ENCODE measurements at places on chromosomes 4 and X. TPM values are rescaled to one million over a fixed set of nuclear protein-coding genes. Genes with fewer than 3 reads are reported as not detected.

Gene SRPK3
- 3.0 TPM for total RNA-seq

Gene GBA3
- total RNA-seq: not detected

Gene NPNT
- 150 TPM for total RNA-seq

Gene SPCS3
- 32.6 TPM for total RNA-seq

Gene MAGEA9B
- not detected for total RNA-seq

Gene HS6ST2
- total RNA-seq: 0.12 TPM

Gene ADGRG2
- 3.8 TPM for total RNA-seq

Gene VCX2
- total RNA-seq: not detected

Gene PPP4R3C
- total RNA-seq: not detected

Gene MTCP1
- total RNA-seq: 1.9 TPM

Gene MAGEB1
- not detected for total RNA-seq

GRCh38 chrX:130933358-130933757 lies 30.3 kb upstream of the ENOX2 start:
- ATAC-seq: no peak

DNA sequence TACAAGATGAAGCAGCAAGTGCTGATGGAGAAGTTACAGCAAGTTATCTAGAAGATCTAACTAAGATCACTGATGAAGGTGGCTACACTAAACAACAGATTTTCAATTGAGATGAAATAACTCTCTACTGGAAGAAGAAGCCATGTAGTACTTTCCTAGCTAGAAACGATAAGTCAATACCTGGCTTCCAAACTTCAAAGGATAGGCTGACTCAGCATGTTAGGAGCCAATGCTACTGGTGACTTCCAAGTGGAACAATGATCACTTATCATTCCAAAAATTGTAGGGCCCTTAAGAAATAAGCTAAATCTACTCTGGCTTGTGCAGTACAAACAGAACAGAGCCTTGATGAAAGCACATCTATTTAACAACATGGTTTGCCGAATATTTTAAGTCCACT lies 55.0 kb downstream of the FBXW7 start:
- no peak for ATAC-seq

DNA sequence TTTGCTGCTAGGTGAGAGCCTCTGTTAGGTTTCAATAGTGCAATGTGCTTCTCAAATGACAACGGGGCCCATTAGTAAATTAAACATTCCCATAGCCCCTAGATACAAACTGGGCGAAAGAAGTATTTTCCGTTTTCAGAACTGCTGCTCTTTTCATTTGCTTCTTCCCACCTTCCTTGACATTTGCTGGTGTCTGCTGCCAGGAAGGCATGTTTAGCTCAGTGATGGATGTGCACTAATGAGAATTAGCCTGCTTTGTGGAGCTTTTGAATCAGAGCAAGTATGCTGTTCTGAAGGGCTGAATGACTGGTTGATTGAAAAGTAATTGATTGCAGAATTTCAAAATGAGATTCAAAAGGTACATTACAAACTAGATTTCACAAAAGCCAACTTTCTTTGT lies 57.0 kb downstream of the SHROOM3 start:
- ATAC-seq: no peak

DNA sequence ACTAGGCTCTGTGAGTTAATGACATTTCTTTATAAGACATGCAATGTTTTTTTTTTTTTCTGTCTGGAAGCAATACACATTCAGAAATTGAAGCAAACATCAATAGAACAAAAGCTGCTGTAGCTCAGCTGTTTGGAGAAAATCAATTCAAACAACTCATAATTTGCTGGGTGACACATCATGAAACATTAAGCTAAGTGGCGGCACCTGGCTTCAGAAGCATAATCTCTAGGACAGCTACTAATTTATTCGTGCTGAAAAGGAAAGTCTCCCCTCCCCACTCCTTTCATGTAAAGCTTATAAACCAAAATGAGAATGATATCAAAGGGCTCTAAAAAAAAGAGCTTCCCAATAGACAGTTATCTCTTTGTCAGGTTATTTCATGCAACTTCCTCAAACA lies 73.9 kb downstream of the LUZP4 start:
- ATAC-seq: no peak

GRCh38 chr4:185424905-185425646 lies 688 bp downstream of the UFSP2 start:
- ATAC-seq: peak; percentile 26

GRCh38 chr4:21872101-21872500 lies 76.5 kb downstream of the KCNIP4 start:
- ATAC-seq: no peak

DNA sequence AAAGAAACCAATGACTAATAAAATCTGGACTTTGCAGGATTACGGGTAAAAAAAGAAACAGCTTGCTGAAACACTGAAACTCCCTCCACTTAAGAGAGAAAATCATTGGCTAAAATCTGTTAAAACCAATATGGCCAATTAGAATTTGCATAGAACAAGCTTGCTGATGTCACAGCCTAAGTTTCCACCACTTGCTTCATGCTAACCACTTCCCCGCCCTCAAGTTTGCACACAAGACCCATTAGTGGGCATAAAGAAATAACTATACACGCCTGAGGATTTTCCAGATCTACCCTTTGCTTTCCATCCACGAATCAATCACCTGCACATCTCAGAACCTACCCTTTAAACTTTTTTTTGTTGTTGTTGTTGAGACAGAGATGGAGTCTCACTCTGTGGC lies 42.7 kb upstream of the PHEX start:
- ATAC-seq: no peak

DNA sequence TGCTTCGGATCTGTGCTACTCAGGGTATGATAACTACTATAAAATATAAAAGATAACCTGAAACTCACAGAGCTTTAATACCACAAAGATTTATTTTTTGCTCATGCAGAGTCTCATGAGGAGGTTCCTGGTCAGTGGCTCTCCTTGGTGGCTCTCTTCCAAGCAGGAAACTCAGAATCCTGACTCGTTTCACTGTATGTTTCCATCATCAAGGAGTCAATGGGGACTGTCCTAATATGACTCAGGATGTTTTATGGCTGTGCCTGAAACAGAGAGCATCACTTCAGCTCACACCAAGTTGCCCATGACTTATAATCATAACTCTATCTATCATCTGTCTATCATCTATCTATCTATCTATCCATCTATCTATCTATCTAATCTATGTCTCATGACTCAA lies 620.8 kb upstream of the NR3C2 start:
- no peak for ATAC-seq

DNA sequence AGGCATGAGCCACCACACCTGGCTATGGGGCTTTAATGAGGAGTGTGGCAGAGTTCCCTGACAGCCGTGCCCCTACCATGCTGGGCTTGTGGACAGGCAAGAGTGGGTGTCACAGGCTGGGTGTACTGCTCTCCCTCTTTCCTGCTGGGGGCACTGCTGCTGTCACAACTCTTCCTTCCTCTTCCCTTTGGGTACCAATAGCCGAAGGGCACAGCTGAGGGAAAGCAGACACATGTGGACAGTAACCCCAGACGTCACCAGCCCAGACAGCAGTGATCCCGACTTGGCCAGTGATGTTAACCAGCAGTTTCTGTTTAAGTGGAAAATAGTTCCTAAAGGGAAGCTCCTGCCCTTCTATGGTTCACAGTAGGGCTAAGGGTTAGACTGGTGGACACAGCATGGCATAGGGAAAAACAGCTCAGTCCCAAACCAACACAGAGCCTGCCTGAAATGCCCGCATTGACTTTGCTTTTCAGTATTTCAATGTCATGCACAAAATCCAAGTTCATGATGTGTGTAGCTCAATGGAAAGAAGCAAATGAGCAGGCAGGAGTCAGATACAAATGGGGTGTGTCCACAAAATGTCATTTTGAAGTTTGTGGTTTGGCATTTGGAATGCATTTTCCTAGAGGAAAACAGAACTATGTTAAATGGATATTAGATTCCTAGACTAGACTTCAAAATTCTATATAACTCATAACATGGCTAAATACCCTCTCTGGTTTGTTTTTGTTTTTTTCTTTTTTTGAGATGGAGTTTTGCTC lies 24.9 kb upstream of the DDX3X start:
- no peak for ATAC-seq

- ATAC-seq: no peak
These were observed 1.2 kb upstream of the HSD17B11 start for GRCh38 chr4:87392183-87392582.

GRCh38 chrX:132778917-132779316 lies 179.5 kb downstream of the HS6ST2 start:
- no peak for ATAC-seq

- peak; percentile 48 for ATAC-seq
These were observed 144.6 kb downstream of the AMELX start for GRCh38 chrX:11437642-11438379.

DNA sequence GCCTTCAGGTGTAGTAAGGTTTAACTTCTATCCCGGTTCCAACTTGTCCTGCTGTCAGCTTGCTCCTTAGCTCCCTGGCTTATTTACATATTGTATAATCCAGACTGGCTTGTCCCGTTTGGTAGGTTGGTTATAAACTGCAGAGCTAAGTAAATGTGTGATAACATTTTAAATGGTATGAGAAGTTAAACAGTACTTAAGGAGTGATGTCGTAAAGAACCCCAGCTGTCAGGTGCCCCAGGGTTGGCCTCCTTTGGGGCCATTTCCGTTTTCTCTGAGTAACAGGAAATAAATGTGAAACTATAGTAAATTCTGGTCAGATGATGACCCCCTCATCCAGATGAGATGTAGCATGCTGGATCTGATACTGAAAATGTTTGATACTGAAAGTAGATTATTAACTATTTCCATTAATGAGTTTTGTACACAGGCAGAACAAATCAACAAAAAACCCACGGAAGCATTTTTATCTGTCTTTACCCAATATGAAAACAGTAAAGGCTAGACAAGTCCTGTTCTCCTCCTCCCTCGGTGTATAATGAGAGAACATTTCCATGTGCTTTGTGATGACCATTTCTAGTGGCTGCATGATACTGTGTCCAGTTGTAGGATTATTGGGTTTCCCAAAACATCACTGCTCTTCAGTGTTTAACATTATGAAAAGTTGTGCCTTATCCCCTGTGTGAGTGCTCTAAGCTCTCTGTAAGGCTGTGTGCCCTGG lies 22.4 kb downstream of the GAB1 start:
- peak; percentile 64 for ATAC-seq

GRCh38 chrX:49930039-49930438 lies 7.6 kb downstream of the CLCN5 start:
- no peak for ATAC-seq

GRCh38 chr4:32396507-32397070 lies 1676.4 kb downstream of the PCDH7 start:
- no peak for ATAC-seq

DNA sequence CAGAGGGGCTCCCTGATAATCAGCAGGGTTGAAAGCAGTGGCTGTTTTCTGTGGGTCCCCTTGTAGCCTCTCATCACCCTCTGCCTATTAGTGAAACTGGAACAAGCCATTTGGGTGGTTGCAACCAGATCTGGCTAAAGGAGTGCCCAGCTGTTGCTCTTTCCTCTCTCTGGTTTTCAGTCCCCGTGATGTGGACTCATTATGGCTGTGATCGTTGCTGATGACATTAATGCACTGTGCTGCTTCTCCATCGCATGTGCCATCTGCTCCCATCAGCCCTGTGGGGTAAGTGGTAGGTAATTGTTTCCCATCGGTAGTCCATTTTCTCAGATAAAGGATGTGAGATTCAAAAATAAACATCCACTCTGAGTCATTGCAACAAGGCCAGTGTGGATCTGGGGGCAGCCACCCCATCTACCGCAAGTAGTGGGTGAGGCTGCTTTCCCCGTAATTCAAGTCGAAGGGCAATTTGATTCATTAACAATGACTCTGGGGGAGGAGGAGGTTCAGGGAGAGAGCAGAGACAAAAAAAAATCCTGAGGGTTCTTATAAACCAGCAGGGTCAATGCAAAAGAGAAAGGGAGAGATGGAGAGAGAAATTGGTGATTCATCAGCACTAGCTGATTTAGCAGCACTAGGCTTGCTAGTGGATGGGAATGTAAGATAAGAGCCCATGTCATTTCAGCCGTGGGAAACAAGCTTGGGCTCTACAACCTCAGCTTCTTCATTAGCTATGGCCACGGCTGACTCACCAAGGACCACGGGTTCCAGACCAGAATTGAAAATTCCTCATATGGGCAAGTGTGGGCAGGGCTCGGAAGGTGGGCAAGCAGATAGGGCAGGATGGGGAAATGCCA lies 357.8 kb downstream of the MID1IP1 start:
- ATAC-seq: no peak

DNA sequence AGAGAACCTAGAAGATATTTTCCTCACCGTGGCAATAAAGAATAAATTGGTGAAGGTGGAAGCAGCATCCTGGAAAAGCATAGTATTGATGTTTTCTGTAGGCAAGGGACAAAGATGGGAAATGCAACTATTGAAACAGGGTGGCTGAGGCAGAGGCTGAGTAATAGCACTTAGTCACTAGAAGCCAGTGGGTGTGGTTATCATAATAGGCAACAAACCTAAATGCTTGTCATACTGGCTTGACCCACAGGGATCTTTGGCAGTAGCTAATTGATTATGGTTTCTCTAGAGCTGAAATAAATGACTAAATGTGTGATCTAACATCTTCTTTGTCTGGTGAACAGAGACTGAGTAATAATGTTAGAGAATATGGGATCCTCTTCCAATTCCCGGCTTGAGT lies 353.6 kb upstream of the RPS6KA3 start:
- no peak for ATAC-seq

DNA sequence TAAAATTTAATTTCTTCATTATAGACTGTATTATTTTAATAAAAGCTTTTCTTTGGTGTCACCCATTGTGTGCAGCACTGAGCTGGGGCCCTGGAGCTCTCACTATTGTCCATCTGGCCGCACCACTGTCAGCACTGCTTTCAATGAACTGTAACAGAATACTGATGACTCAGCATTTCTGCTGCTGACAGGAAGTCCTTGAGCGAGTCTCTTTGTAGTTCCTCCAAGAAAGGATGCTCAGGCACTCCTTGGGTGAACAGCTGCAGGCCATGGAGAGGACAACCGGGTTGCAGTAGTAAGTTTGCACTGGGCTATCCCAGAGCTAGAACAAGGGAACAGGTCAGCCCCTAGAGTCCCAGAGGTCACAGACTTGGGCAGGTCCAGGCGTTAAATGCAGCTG lies 81.6 kb downstream of the SORBS2 start:
- ATAC-seq: peak; percentile 12

GRCh38 chrX:65841263-65841662 lies 173.8 kb downstream of the MSN start:
- ATAC-seq: no peak

- ATAC-seq: no peak
These were observed 53.0 kb upstream of the SHISA3 start for GRCh38 chr4:42344309-42344708.

DNA sequence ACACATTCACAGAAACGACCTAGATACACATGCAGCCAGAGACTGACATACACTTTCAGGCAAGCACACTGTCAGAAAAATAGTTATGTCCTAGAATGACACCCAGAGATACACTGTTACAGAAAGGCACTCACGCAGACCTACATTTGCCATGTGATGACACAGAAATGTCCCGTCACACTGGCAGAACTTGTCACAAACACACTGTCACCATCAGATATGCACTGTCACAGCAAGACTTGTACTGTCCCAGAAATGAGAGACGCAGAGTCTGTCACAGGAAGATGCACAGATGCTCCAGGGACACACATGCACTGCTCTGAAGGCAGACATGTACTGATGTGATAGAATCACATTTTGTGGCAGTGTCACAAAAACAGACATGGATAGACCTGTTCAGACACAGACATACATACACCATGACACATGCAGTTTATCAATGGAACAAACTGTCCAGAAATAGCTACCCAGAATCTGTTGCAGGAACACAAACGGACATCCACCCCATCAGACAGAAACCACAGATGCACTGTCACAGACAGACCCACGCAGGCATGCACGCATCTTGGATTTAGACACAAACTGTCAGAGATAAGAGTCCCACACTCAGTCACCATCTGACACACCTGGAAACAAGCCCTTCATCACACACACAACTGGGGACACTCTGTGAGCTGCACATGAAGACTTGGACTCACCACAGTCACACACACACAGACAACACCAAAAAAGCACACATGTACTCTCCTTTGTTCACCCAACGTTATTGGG lies 1.3 kb upstream of the PIM2 start:
- ATAC-seq: no peak

Data from gastroesophageal sphincter (tissue), 4 donors.